ENCODE measurements at places on chromosomes 12 and 14. TPM values are rescaled to one million over a fixed set of nuclear protein-coding genes. Genes with fewer than 3 reads are reported as not detected.

The B3GNT4 gene
- total RNA-seq, result 0.14 TPM

DNA sequence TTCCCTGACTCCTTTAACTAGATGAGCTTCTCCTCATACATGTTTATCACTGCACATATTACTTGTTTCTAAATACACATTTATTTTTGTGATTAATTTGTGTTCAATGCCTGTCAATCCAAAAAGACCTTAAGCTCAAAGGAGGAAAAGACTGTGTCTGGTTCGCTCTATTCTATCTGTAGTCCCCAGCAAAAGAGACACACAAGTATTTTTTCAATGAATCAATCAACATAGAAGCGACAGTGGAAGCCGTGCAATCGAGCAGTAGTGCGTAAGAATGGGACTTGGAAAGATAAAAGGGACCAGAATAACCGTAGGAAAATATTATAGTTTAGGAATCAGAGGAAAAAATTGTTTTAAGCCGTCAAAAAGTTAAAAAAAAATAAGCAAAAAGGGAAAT lies 951 bp downstream of the WDHD1 start:
- DNase-seq, result no peak

- no peak for DNase-seq
Observed at GRCh38 chr12:120500581-120500980, 4.7 kb downstream of the DYNLL1 start.

The CACNA2D4 gene
- 3.2 TPM for total RNA-seq

DNA sequence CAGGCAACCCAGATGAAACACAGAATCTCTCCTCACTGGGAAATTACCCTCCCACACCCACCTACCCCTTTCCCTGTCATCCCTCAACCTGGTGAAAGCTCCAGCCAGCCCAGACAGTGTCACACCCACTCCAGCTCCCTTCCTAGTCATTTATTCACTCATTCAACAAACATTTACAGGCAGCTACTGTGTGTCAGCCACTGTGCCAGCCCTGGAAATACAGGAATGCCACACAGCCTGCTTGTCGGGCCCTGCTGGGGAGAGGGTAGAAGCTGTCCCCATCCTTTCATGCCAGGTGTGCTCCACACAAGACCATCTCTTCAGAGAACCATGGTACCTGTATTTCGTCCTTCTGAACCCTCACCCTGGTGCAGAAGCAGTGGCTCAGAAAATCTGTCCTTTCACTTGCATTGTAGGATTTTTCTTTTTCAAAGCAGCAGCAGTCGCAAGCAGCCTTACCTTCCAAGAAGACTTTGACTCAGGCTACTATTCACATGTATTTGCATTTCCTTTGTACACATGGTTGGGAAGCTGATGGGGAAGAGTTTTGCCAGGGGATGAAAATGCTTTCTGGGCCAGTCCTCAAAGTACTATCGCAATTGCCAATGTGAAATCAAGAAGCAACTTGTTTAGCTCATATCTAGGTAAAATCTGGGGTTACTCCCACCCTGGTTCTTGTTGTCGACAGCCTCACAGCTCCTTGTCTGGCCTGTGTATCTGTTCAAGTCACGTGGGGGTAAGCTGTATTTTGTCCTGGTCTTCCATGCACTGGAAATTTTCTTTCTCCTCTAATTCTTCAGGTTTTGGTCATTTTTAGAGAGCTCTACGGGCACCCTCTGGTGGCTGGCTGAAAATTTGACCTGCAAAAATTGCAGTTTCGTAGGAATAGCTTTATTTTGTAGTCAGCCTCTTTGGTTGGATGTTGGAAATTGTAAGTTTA lies 147.4 kb upstream of the EGLN3 start:
- DNase-seq, result no peak

GRCh38 chr14:73058922-73059673 lies 764 bp downstream of the RBM25 start:
- no peak for DNase-seq

GRCh38 chr12:131010396-131011131 lies 56.9 kb downstream of the ADGRD1 start:
- no peak for DNase-seq

- DNase-seq, result no peak
Observed at GRCh38 chr12:30694412-30695198, 1.1 kb downstream of the IPO8 start.

- DNase-seq, result no peak
Observed at GRCh38 chr12:23569356-23569755, 380.1 kb downstream of the SOX5 start.

DNA sequence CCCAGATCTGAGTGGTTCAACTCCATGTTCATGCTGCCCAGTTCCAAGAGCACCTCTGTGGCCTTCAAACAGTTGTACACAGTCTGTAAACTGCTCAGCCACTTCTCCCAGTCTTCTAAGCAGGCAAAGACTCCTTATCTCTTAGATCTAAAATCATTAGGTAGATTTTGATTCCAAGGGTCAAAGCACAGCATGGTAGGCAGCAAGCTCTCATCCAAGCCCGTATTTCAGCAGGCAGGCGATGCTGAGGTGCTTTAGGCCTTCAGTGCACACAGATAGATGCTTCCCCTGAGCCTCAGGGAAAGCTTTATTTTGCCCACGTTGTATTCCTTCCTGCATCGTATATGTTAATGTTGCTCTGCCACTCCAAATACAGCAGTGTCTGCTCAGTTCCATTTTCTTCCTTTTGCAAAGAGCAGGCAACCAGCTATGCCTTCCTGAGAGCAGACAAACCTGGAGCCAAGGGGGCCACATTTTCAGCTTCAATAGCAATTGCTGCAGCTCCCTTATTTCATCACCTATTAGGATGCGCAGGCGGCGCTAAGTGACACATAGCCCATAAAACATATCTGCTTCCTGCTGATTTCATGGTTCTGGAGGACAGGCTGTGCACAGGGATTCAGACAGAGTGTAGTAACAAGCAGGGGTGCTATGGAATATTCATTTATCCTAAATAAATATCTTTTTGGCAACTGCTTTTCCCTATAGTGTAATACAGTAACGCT lies 67.5 kb downstream of the ETV6 start:
- DNase-seq, result no peak

The PPM1H gene
- 20.3 TPM for total RNA-seq

- no peak for DNase-seq
Observed at GRCh38 chr12:13496111-13496510, 299.6 kb downstream of the EMP1 start.

GRCh38 chr14:63470962-63471793 lies 72.0 kb downstream of the PPP2R5E start:
- peak; percentile 31 for DNase-seq

DNA sequence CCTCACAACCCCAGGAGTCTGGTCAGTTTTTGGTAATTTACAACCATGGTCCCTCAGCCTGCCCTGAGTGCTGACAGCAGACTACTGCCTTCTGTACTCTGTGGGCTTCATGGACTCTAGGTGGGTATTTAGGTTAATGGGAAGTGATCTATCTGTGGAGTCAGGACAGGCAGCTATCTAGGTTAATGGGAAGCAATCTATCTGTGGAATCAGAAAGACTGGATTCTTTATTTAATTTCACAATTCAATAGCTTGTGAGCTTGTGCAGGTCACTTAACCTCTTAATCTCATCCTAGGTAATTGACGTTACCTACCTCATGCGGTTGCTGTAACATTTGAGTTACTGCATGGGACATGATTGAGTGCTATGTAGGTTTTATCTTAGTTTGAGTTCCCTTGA lies 777.5 kb downstream of the NRXN3 start:
- DNase-seq, result no peak
